ENCODE measurements at places on chromosomes 2 and 18.

DNA sequence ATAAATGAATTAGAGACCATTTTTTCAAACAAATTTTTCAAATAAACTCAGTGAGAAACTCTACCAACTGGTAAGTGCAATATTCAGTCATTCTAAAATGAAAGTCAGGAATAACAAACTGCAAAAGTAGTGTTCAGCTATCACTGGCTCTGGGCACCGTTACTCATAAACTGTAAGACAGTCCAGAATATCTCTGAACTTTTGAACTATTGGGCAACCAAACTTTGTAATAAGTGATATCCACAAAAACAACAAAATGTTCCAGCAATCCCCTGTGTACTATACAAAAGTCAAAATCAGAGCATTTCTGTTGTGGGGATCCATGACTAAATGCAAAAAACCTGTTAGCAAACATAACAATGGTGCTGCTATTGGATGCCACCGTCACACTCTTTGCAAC lies 56.3 kb downstream of the SLC25A12 start:
- DNase-seq: no peak

- DNase-seq: no peak
Observed at GRCh38 chr2:74399785-74400184, 19.7 kb upstream of the DCTN1 start.

- no peak for DNase-seq
Observed at GRCh38 chr2:163175294-163175693, 336.7 kb upstream of the KCNH7 start.

GRCh38 chr2:154814856-154815255 lies 116.4 kb downstream of the KCNJ3 start:
- no peak for DNase-seq

DNA sequence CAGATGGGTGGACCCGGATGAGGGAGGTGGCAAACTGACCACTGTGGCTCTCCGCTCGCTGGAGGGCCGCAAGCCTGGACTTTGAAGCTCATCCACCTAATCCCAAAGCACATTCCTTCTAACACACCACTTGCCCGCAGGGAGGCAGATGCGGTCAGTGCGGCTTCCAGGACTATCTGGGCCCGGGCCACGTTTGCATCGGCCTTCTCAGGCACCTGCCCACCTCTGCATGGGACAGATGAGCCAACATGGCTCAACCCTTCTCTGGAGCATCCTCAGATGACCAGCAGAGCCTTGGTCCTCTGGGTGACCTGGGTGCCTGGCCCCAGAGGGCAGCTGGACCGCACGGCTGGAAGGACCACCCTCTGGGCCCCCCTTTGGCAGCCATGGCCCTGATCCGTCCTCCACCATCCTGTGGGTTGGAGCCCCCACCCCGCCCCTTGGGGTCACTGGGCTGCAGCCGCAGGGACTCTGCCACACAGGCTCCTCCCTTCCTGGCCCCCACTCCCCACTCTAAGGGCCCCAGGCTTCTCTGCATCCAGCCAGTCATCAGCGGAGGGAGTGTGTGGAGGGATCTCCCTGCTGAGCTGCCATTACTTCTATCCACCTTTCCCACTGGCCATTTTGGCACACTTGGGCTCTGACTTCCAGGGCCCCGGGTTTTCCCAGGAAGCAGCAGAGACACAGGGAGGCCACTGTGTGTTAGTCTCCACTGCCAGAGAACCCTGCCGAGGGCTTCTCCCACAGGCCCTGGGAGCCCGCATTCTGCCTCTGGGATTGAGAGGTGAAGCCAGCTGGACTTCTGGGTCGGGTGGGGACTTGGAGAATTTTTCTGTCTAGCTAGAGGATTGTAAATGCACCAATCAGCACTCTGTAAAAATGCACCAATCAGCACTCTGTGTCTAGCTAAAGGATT lies 12.3 kb downstream of the HDAC4 start:
- DNase-seq: no peak

DNA sequence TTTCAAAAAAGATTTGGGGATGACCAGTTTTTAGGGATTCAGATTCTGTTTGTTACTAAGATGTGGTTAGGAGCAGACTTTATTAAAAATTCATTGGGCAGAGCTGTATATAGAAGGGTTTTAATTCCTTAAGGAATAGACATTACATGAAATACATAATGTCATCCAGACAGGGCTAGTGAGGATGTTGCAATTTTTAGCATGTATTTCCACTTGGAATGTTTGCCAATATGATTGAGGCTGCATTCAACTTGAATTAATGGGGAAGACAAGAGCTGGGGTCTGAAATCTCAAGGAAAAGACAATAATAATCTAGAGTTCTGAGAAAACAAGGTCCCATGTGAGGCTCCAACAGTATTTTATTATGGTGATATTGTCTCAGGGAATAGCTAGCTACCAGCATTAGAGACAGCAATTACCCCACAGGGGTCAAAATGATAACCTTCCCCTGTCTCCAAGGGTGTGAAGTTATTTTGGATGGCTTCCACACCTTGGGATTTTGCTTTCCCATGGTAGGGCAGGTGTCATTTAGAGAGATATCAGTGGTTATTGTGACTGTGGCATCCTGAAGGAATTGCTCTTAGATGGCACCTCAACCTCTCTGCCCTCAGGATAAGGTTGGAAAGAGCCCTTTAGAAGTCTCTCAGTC lies 60.2 kb downstream of the VSNL1 start:
- no peak for DNase-seq

DNA sequence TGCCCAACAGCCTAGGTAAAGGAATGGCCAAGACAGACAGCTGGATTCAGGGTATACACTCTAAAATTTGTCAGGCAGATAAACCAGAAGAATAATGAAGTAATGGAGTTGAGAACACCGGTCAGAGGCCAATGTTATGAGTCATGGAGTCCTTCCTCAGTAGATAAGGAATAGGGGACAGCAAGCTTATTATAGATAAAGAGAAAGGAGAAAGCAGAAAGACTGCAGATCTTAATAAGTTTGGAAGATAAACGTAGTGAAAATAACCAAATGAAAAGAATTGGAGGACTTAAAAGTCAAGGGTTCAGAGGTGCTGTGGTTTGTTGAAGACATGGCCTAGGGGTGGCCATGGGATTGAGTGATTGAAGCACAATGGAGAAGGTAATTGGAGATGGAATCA lies 63.5 kb upstream of the NFE2L2 start:
- peak; percentile 26 for DNase-seq

- no peak for DNase-seq
Observed at GRCh38 chr18:65725251-65726050, 25.4 kb upstream of the CDH7 start.

- DNase-seq: no peak
Observed at GRCh38 chr2:11768946-11769345, 22.5 kb downstream of the LPIN1 start.

DNA sequence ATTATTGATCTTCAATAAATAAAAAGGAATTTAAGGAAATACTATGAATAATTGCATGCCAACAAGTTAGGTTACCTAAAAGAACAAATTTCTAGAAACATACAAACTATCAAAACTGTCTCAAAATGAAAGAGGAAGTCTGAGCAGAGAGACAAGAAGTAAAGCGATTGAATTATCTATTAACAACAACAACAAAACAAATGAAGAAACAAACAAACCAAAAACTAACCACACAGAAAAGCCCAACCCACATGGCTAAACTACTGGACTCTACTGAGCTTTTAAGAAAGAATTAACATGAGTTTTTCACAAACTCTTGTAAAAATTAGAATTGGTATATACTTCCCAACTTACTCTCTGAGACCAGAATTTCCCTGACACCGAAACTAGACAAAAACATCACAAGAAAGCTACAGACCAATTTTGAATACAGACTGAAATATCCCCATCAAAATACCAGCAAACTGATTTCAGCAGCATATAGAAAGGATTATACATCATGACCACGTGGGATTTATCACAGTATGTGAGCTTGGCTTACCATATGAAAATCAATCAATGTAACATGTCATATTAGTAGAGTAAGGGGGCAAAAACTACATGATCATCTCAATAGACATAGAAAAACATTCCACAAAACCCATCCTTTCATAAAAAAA lies 16.6 kb upstream of the GALNT1 start:
- DNase-seq: no peak

- DNase-seq: no peak
Observed at GRCh38 chr18:41410006-41410405, 545.0 kb upstream of the PIK3C3 start.

DNA sequence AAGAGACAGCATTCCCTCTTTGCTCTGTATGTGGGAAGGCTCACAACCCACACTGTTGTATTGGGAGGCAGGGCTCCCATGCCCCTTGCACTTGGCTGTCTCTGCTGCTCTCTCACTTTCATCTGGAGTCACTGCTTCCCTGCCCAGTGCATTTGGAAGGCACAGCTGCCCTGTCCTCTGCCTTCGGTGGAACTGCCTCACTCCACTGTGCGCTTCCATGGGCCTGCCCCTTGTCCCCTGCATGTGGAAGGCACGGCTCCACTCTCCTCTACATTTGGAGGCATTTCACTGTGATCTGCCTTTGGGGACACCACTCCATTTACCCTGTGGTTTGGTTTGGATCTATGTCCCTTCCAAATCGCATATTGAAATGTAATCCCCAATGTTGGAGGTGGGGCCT lies 9.1 kb upstream of the PROM2 start:
- DNase-seq: no peak

DNA sequence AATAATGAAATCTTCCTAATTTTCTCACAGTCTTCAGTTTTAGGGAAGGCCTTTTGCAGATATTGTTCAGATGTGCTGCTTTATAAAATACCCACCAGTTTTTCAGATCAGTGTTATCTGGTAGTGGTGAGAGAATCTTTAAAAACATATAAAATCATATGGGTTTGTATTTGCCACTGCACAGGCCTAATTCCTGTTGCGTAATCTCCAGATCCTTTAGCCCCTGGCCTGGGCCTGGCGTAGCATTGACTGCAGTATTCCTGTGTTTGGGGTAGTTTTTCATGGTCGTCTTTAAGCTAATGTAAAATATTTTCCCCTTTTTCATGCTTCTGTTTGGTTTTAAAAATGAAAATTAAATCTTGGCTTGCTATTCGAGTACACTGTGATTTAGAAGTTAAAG lies 43.2 kb downstream of the TSHZ1 start:
- no peak for DNase-seq

GRCh38 chr2:172623249-172623965 lies 67.5 kb downstream of the PDK1 start:
- peak; percentile 51 for DNase-seq

GRCh38 chr2:19802086-19802841 lies 99.5 kb downstream of the TTC32 start:
- peak; percentile 23 for DNase-seq

GRCh38 chr2:506451-506850 lies 170.8 kb downstream of the TMEM18 start:
- no peak for DNase-seq

DNA sequence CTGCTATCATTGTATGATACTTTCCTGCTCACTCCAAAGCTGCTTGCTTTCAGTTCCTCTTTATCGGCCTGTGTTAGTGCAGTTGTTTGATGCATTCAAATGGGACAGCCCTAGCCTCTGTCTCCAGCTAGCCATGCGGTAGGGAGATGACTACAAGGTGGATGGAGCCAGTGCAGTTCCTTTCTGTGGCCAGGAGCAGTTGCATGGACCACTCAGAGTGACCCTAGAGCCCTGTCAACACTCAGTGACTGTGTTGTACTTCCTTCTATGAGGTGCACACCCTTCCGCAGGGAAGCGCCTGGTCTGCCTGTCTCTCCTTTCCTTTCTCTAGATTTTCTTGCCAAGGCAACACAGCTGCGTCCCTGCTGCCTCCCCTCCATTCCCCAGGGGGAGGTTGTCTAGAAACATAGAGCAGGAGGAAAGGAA lies 33.8 kb downstream of the KCNS3 start:
- DNase-seq: no peak

All from fibroblast of skin of scalp (primary cell).